Sciatic nerve (tissue), 2 donors: ENCODE measurements at places on chromosomes 16 and 17.

- no peak for DNase-seq
Observed at GRCh38 chr16:87924811-87925670, 11.3 kb downstream of the CA5A start.

GRCh38 chr16:57477531-57478202, 8.6 kb downstream of the DOK4 start:
- DNase-seq, result no peak

GRCh38 chr17:65022751-65023700, 33.5 kb downstream of the GNA13 start:
- no peak for DNase-seq

- DNase-seq, result no peak
Observed at GRCh38 chr16:4113358-4114256, 2.6 kb downstream of the ADCY9 start.

DNA sequence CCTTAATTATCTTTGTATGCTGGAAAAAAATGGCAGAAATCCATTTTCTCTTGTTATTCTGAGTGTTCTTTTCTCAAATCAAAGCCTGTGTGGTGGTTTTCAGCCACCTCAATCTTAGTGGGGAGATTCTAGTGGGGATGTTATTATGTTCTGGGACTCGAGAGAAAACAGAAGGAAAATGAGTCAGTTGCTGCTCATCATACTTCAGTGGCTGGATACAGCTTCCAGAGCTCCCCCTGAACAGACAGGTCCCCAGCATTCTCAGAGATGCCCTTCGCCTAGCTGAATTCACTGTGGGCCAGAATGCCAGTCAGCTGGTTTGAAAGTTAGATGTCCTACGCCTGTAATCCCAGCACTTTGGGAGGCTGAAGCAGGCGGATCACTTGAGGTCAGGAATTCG, 8.5 kb downstream of the ST6GALNAC1 start:
- no peak for DNase-seq
